ENCODE measurements at places on chromosomes 4 and X. TPM values are rescaled to one million over a fixed set of nuclear protein-coding genes. Genes with fewer than 3 reads are reported as not detected.
A peak's percentile ranks its signal among the peaks of the same experiment; 100 is the strongest.

Gene GALNTL6
- total RNA-seq = 0.24 TPM

Gene MAOA
- total RNA-seq = 7.6 TPM

Gene PARM1
- 6.3 TPM for total RNA-seq

Gene KLHL8
- total RNA-seq = 6.5 TPM

Gene SASH3
- 0.57 TPM for total RNA-seq

Gene IL1RAPL1
- total RNA-seq = 0.13 TPM

Gene HSD17B13
- 0.25 TPM for total RNA-seq

Gene PLA2G12A
- total RNA-seq = 53.9 TPM

Gene MSANTD1
- 0.99 TPM for total RNA-seq

Gene NXF2B
- total RNA-seq = 0.18 TPM

Gene CLNK
- total RNA-seq = not detected

Gene RHOXF1
- not detected for total RNA-seq

Gene XK
- 1.4 TPM for total RNA-seq

Gene HTN1
- not detected for total RNA-seq

GRCh38 chr4:37388681-37389365, 144.3 kb downstream of the NWD2 start:
- H3K27ac ChIP-seq = 0 out of 2 replicates have a peak overlapping the region, but pooled peaks have one; percentile 36
- peaks cover 28% of the 10 kb centered on the region for H3K4me1 ChIP-seq
- no peak overlapping the region for H3K4me3 ChIP-seq
- DNase-seq = peak; percentile 26

GRCh38 chr4:153521999-153522801, 56.0 kb downstream of the TMEM131L start:
- no peak overlapping the region for H3K4me3 ChIP-seq
- H3K36me3 ChIP-seq = peaks cover 3% of the 10 kb centered on the region
- H3K27ac ChIP-seq = 0 out of 2 replicates have a peak overlapping the region, but pooled peaks have one; percentile 48
- DNase-seq = no peak
- peaks cover 51% of the 10 kb centered on the region for H3K4me1 ChIP-seq

- no peaks in the 10 kb centered on the region for H3K4me1 ChIP-seq
- H3K36me3 ChIP-seq = no peaks in the 10 kb centered on the region
- H3K27ac ChIP-seq = no peak overlapping the region
- no peak for DNase-seq
- no peaks in the 10 kb centered on the region for H3K27me3 ChIP-seq
- no peak overlapping the region for H3K4me3 ChIP-seq
Observed at GRCh38 chr4:136528131-136528530, 1004.2 kb downstream of the PCDH18 start.

DNA sequence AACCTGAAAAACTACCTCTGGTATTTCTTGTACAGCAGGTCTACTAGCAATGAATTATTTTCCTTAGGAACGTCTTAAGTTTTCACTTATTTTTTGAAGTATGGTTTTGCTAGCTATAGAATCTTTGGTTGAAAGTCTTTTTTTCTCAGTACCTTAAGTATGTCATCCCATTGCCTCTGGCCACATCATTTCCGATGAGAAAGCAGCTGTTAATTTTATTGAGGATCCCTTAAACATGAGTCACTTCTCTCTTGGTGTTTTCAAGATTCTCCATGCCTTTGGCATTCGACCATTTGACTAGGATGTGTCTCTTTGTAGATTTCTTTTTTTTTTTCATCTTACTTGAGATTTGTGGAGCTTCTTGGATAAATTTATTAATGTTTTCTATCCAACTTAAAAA, 803.8 kb upstream of the AMOT start:
- H3K27me3 ChIP-seq = no peaks in the 10 kb centered on the region
- H3K36me3 ChIP-seq = peaks cover 28% of the 10 kb centered on the region
- no peak overlapping the region for H3K27ac ChIP-seq
- peaks cover 3% of the 10 kb centered on the region for H3K4me1 ChIP-seq

DNA sequence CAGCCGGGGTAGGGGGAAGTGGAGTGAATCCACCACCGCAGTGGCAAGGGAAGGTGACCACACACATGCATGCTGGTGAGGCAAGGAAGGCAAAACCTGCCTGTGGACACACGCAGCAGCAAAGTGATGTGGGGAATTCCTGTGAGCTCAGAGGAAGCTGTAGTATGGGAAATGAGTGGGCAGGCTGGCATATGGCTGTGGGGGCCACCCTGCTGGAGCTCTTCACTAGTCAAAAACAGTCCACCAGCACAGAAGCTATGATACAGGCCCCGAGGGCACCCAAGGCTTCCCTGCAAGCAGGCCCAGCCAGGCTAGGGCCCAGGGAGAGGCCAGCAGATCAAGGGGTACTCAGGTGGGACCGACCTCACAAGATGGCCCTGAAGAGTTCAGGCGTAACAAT, 239.1 kb downstream of the CHM start:
- no peak overlapping the region for H3K4me3 ChIP-seq
- no peak overlapping the region for H3K27ac ChIP-seq
- no peaks in the 10 kb centered on the region for H3K27me3 ChIP-seq
- no peak for DNase-seq
- H3K36me3 ChIP-seq = peaks cover 26% of the 10 kb centered on the region
- no peaks in the 10 kb centered on the region for H3K4me1 ChIP-seq

- no peak overlapping the region for H3K4me3 ChIP-seq
- peaks cover 3% of the 10 kb centered on the region for H3K36me3 ChIP-seq
- no peak overlapping the region for H3K27ac ChIP-seq
- no peak for DNase-seq
- H3K4me1 ChIP-seq = peaks cover 4% of the 10 kb centered on the region
Observed at GRCh38 chr4:105093975-105094374, 52.7 kb upstream of the TET2 start.

DNA sequence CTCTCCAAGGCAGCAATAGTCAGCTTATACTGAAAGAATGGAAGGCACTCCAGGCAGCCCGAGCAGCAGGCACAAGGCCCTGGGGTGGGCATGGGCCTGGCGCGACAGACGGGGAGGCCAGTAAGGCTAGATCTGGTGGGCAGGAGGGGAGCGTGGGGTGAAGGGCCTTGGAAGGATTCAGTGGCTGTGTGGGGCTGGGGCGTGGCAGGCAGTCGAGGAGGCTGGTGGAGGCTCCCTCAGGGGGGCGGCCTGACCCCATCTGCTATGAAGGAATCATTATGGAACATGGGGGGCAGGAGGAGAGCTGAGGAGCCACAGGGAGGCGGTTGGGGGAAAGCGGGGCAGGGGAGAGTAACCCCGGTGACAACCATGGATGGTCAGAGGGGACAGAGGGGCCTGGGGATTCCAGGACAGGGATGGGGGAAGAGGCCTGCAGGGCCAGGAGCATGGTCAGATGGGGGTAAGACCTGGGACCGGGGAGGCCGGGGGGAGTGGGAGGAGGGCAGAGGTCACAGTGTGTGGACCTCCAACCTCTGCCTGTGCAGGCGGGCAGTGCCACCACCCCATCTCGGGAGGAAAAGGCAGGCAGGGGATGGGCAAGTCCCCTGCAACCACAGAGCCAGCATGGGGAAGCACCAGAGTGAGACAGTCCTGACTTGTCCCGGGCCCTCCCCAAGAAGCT, 70.3 kb downstream of the ACOX3 start:
- H3K27ac ChIP-seq = no peak overlapping the region
- no peaks in the 10 kb centered on the region for H3K36me3 ChIP-seq
- no peak for DNase-seq
- no peak overlapping the region for H3K4me3 ChIP-seq
- H3K4me1 ChIP-seq = no peaks in the 10 kb centered on the region

DNA sequence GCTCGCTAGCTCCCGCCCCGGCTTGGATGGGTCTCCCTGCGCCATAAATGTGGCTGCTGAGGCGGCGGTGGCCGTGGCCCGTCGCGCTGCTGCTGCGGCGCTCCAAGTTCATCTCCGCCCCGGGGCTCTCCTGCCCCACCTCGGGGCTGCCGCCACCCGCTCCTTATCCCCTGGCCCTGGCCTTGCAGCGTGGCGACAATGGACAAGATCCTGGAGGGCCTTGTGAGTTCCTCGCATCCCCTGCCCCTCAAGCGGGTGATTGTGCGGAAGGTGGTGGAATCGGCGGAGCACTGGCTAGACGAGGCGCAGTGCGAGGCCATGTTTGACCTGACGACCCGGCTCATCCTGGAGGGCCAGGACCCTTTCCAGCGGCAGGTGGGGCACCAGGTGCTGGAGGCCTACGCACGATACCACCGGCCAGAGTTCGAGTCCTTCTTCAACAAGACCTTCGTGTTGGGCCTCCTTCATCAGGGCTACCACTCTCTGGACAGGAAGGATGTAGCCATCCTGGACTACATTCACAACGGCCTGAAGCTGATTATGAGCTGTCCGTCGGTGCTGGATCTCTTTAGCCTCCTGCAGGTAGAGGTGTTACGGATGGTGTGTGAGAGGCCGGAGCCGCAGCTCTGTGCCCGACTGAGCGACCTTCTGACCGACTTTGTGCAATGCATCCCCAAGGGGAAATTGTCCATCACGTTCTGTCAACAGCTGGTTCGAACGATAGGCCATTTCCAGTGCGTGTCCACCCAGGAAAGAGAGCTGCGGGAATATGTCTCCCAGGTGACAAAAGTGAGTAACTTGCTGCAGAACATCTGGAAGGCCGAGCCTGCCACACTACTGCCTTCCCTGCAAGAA, 763 bp downstream of the USP38 start:
- peak overlapping the region; percentile 99 for H3K4me3 ChIP-seq
- H3K4me1 ChIP-seq = peaks cover 45% of the 10 kb centered on the region
- H3K36me3 ChIP-seq = peaks cover 22% of the 10 kb centered on the region
- H3K27ac ChIP-seq = peak overlapping the region; percentile 97
- peak; percentile 44 for DNase-seq
- no peaks in the 10 kb centered on the region for H3K27me3 ChIP-seq

DNA sequence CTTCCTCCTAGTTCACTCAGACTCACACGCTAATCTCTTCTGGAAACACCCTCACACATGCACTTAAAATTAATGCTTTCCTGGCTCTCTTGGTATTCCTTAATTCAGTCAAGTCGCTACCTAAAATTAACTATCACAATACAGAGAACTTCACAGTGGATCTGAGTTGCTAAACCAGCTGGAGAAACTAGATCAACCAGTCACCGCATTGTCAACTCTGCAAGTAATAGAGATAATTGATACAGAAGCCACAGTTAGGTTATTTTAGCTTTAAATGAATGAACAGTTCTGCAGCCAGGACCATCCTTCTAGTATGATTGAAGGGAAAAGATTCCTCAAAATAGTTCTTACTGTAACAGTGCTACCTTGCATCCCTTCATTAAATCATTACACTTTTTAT, 6.0 kb upstream of the TBC1D9 start:
- no peak for DNase-seq
- H3K36me3 ChIP-seq = no peaks in the 10 kb centered on the region
- H3K4me1 ChIP-seq = peaks cover 3% of the 10 kb centered on the region
- H3K27me3 ChIP-seq = peaks cover 58% of the 10 kb centered on the region
- no peak overlapping the region for H3K4me3 ChIP-seq

- peaks cover 9% of the 10 kb centered on the region for H3K4me1 ChIP-seq
- no peak for DNase-seq
- no peak overlapping the region for H3K27ac ChIP-seq
- no peak overlapping the region for H3K4me3 ChIP-seq
Observed at GRCh38 chrX:10168226-10168625, 11.5 kb downstream of the CLCN4 start.

- no peak for DNase-seq
- H3K27me3 ChIP-seq = peaks cover 25% of the 10 kb centered on the region
- H3K4me1 ChIP-seq = peaks cover 22% of the 10 kb centered on the region
Observed at GRCh38 chr4:105472871-105473323, 965 bp downstream of the PPA2 start.

GRCh38 chr4:183848805-183849204, 56.3 kb upstream of the STOX2 start:
- H3K27ac ChIP-seq = no peak overlapping the region
- no peak for DNase-seq
- H3K4me1 ChIP-seq = no peaks in the 10 kb centered on the region

- H3K4me1 ChIP-seq = peaks cover 5% of the 10 kb centered on the region
- no peak for DNase-seq
- no peak overlapping the region for H3K27ac ChIP-seq
- H3K27me3 ChIP-seq = no peaks in the 10 kb centered on the region
- no peak overlapping the region for H3K4me3 ChIP-seq
- H3K36me3 ChIP-seq = peaks cover 3% of the 10 kb centered on the region
Observed at GRCh38 chr4:82053396-82053795, 320.4 kb downstream of the HNRNPD start.

DNA sequence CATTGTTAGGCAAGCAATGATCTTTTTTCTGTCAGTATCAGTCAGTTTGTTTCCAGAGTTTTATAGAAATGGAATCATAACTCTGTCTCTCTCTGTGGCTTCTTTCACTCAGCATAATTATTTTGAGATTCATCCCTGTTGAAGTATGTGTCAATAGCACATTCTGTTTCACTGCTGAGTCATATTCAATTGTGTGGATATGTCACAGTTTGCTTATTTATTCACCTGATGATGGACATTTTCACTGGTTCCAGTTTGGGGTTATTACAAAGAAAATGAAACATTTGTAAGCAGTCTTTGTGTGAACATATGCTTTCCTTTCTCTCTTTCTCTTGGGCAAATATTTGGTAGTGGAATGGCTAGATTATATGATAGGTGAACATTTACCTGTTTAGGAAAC, 10.2 kb upstream of the ZNF718 start:
- no peak overlapping the region for H3K4me3 ChIP-seq
- no peak overlapping the region for H3K27ac ChIP-seq
- DNase-seq = no peak
- H3K4me1 ChIP-seq = no peaks in the 10 kb centered on the region
- peaks cover 70% of the 10 kb centered on the region for H3K27me3 ChIP-seq
- no peaks in the 10 kb centered on the region for H3K36me3 ChIP-seq

GRCh38 chr4:83626245-83626836, 90.4 kb downstream of the GPAT3 start:
- no peak overlapping the region for H3K4me3 ChIP-seq
- peaks cover 10% of the 10 kb centered on the region for H3K4me1 ChIP-seq
- no peak overlapping the region for H3K27ac ChIP-seq
- peaks cover 7% of the 10 kb centered on the region for H3K27me3 ChIP-seq

DNA sequence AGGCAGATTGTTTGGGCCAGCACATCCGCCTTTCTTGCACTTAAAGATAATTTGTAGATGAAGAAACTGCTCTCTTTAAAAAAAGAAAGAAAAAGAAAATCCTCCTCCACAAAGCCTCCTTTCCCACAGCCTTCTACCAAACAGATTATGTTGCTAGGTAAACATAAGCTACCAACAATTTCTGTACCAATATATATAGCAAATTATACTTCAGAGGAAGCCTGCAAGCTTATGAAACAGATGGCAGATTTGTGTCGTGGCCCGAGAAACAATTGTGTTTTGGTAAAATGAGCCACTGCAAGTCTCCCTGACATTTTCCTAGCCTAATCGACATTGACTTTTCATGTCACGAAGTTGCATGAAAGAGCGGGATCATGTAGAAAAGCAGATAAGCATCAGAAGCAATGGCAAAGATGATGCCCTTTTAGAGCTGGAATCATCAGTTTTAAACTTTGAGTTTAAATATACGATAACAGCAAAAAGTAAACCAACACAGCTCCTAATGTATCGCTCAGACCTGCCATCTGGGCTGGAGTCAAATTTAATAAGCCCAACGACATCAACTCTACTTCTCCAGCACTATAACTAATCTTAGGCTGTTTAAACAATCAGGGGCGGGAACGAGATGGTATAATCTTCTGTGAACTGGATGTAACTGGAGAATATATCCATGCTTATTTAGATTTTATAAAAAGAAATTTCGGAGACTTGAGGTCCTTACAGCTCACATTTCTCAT, 94.9 kb upstream of the PLAC1 start:
- H3K4me1 ChIP-seq = no peaks in the 10 kb centered on the region
- H3K27me3 ChIP-seq = no peaks in the 10 kb centered on the region
- no peak overlapping the region for H3K4me3 ChIP-seq
- DNase-seq = no peak
